ENCODE measurements at places on chromosomes 13 and 19.
A peak's percentile ranks its signal among the peaks of the same experiment; 100 is the strongest.

GRCh38 chr13:43558939-43559338 is 227.8 kb downstream of the ENOX1 start:
- DNase-seq = no peak

GRCh38 chr19:44644402-44645016 is 799 bp downstream of the PVR start:
- no peak for DNase-seq

DNA sequence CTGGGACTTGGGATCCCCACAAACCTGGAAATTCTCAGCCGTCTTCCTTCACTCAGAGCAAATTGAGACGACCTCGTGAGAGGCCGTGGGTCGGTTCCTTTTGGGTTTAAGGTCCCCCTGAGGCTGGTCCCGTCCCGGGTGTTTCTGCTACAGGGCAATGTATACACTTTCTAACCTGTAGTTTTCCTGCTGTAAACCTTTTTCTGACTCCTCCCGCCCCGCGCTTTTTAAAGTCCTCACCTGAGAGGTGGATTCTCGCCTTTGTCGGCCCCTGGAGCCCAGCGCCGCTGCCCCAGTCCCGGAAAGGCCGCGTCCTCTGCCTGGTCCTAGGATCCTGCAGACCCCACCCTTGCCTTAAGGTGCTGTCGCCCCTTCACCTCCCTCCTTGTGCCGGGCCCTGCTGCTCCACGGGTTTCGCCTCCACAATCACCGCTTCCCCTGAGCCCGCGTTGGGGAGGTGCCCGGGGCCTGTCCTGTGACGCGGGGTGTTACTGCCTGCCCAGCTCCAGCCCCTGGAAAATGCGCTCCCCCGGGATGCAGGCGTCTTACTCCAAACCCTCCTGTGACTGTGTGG is 391 bp downstream of the ZNF761 start:
- DNase-seq = peak; percentile 14

GRCh38 chr13:45119991-45120864 is at the start of gene GTF2F2:
GTF2F2 (plus strand) TSS chr13:45120510; CDS start chr13:45120656, 146 bp downstream.
- peak; percentile 78 for DNase-seq

DNA sequence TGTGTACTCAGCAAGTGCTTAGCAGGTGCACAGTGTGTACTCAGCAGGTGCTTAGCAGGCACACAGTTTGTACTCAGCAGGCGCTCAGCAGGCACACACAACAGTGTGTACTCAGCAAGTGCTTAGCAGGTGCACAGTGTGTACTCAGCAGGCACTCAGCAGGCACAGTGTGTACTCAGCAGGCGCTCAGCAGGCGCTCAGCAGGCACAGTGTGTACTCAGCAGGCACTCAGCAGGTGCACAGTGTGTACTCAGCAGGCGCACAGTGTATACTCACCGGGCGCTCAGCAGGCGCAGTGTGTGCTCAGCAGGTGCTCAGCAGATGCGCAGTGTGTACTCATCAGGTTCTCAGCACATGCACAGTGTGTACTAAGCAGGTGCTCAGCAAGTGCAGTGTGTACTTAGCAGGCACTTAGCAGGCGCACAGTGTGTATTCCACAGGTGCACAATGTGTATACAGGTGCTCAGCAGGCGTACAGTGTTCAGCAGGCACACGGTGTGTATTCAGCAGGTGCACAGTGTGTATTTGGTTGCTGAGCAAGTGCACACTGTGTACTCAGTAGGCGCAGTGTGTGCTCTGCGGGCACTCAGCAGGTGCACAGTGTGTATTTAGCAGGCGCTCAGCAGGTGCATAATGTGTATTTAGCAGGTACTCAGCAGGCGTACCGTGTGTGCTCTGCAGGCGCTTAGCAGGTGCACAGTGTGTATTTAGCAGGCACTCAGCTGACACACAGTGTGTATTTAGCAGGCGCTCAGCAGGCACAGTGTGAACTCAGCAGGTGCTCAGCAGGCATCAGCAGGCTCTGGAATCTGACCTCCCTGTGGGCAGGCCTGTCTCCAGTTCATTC is 15.1 kb downstream of the CRTC1 start:
- DNase-seq = no peak

- DNase-seq = no peak
These were observed 80.7 kb downstream of the ATP11A start for GRCh38 chr13:112770504-112770903.

- DNase-seq = no peak
These were observed 4.8 kb downstream of the RPS16 start for GRCh38 chr19:39430675-39431593.

GRCh38 chr13:21576426-21576825 is 27.5 kb downstream of the MICU2 start:
- no peak for DNase-seq

- DNase-seq = no peak
These were observed 2902.5 kb downstream of the PCDH9 start for GRCh38 chr13:64327505-64328194.

DNA sequence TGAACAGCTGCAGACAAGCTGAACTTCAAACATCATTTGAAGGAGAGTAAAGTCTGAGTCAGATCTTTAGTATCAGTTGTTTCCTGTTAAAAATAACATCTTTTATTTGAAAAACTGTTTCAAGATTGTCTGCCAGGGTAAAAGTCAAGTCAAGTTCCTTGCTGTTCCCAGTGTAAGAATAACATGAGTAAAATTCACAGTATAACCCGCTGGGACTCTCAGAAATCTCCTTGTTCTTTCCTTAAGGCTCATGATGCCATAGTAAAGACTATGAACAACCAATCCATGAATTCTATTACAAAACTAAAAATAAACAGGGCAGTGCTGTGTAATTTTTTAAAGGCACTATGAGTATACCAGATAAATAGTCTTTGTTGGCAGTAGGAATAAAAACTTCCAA is 112.9 kb downstream of the IRS2 start:
- no peak for DNase-seq

DNA sequence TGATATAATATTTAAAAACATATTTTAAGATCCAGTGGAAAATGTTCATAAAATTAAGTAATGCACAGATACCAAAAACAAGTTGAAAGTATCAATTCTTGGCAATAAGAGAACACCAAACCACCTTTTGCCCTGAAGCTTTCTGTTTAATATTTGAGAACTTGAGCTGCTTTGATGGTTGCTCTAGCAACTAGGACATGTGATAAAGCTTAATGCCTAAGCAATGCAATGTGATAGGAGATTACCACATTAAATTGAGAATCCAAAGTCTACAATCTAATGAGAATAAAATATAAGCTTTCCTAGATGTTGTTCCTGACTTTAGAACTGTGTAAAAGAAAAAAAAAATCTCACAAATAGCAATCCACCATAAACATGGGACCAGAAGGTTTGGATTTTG is 1367.5 kb upstream of the PCDH9 start:
- no peak for DNase-seq

DNA sequence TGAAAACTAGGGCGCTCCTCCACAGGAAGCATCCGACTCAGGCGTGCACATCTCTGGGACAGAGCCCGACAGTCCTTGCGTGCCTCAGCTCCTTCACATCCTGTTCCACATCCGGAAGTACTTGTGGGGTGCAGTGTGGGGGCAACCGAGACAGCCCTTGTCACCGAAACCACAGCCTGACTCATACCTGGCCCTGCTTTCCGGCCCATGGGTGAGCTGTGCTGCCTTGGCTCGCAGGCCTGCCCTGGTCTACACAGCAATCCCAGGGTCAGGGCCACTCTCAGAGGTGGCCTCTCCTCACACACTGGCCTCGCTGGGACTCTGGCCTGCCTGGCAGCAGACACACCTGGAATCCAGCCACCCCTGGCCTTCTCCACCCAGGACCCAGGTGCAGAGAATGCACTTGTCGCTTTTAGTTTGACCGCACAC is 100.4 kb downstream of the STK24 start:
- DNase-seq = peak; percentile 80

- DNase-seq = peak; percentile 67
These were observed at the start of gene ZNF665 for GRCh38 chr19:53192771-53193534. ZNF665 (minus strand) TSS chr19:53193358; CDS start chr19:53182898, 10,460 bp downstream.

DNA sequence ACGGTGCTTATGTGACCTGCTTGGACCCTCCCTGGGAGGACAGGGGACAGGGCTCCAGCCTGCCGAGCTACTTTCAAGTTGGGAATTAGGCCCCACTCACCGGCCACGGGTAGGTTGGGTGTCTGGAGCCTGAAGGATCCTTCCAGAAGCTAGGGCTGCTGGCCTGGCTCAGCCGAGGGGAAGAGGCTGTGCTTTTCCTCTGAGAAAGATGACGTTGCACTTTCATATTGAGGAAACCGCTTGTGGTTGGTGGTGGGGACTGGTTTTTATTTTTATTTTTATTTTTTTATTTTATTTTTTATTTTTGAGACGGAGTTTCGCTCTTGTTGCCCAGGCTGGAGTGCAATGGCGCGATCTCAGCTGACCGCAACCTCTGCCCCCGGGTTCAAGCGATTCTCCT is at the start of gene TMEM150B:
TMEM150B (minus strand) TSS at position 170 of the 400 bp plus-strand sequence. CDS start 4,305 bp downstream, outside the sequence.
- DNase-seq = no peak

GRCh38 chr13:98440390-98441055 is 136.4 kb downstream of the STK24 start:
- DNase-seq = no peak

- DNase-seq = no peak
These were observed 253.8 kb downstream of the KLF12 start for GRCh38 chr13:73880365-73880764.

- DNase-seq = no peak
These were observed 59.4 kb upstream of the WASF3 start for GRCh38 chr13:26497968-26498511.

DNA sequence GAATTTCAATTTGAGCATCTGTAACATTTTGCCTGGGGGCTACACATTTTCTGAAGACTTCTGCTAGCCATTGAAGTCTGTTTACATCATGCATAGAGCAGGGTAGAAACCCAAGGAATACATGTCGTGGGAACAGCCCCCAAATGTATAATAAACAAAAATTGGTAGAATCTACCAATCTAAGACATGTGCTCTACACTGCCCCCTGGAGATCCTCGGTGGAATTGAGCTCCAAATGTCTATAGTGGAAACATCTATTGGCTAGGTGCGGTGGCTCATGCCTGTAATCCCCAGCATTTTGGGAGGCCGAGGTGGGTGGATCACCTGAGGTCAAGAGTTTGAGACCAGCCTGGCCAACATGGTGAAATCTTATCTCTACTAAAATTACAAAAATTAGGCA is 57.3 kb downstream of the MBD3L2B start:
- peak; percentile 10 for DNase-seq

GRCh38 chr19:52219611-52220010 is 29.8 kb downstream of the PPP2R1A start:
- DNase-seq = no peak

DNA sequence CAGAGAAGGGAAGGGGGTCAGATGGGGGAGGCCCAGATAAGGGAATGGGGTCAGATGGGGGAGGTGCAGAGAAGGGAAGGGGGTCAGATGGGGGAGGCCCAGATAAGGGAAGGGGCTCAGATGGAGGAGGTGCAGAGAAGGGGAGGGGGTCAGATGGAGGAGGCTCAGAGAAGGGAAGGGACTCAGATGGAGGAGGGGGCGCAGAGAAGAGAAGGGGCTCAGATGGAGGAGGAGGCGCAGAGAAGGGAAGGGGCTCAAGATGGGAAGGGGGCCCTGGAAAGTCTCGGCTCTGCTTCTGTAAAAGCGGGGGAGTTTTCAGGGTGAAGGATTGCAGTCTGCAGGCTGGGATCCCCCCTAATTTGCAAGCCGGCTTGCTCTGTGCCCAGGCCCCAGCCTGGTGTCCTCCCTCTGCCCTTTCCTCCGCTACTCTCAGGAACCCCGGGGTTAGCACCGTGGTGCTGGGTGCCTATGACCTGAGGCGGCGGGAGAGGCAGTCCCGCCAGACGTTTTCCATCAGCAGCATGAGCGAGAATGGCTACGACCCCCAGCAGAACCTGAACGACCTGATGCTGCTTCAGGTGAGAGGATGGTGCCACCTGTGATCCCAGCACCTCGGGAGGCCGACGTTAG is 1.6 kb downstream of the AZU1 start:
- DNase-seq = no peak

DNA sequence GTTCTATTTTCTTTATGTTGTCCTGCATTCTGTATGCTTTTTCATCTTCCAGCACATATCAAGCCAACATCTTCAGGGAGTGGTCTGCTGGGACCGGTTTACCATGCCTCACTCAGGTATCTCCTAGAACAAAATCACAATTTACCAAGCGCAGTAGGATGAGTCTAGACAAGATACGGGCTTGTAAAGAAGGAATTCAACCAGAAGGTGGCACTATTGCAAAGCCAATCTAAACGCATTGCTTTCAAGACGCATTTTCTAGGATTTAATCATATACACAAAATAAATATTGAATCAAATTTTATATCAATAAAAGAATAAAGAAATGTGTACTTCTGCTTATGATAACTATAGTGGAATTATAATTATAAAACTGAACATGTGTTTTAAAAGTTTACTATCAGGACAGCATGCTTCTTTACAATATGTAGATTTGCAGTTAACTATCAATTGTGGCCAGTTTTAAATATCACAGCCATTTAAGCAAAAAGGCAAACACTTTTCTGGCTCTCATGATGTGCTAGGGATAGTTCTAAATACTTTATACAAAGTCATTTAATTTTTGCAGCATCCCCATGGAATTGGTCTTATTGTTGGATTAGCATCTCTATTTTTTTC is 16.1 kb upstream of the TPP2 start:
- DNase-seq = no peak

DNA sequence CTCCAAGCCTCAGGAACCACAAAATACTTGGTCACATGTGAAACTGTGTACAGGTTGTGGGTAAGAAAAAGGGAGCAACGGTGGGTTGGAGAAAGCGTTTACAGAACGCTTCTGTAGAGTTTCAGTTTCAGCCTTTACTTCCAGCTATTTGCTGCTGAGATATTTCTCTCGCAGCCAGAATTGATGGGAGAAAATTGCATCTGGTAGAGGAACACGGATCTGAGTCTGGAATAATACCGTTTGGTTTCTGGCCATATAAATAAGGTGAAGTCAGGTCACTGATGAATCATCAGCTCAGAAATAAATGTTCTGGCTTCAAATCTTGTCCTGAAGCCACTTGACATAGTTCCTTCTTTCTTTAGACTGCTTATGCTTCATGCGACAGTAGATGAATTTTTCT is 20.3 kb upstream of the RFC3 start:
- DNase-seq = no peak

DNA sequence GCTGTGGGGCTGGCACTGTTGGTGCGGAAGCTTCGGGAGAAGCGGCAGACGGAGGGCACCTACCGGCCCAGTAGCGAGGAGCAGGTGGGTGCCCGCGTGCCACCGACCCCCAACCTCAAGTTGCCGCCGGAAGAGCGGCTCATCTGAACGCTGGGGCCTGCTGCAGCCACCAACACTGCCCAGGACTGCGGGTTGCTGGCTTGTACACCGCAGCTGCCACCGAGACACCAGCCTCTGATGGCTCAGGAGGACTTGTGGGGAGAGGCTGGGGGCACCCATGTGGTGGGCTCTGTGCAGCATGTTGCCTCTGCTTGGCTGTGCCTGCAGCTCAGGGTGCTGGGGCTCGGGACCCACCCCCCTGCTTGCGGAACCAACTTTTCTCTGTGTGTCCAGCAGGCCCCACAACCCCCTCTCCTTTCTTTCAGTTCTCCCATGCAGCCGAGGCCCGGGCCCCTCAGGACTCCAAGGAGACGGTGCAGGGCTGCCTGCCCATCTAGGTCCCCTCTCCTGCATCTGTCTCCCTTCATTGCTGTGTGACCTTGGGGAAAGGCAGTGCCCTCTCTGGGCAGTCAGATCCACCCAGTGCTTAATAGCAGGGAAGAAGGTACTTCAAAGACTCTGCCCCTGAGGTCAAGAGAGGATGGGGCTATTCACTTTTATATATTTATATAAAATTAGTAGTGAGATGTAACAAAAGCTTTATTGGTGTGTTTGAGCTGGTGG is 2.6 kb downstream of the CRB3 start:
- DNase-seq = no peak

- DNase-seq = peak; percentile 40
These were observed 32.9 kb upstream of the SACS start for GRCh38 chr13:23466144-23467002.
